ENCODE measurements at places on chromosomes 7 and 10.

- no peak for DNase-seq
Measured at GRCh38 chr7:125641884-125642283, 712.3 kb upstream of the POT1 start.

DNA sequence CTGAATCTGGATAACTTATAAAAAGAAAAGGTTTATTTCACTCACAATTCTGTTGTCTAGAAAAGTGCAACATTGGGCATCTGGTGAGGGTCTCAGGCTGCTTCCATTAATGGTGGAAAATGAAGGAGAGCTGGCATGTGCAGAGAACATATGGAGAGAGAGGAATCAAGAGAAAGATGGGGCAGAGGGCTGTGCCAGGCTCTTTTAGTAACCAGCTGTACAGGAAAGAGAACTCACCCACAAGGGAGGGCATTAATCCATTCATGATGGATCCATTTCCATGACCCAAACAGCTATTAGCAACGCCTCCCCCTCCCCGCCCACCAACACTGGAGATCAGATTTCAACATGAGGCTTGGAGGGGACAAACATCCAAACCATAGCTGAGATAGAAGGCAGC lies 61.7 kb upstream of the LYZL1 start:
- DNase-seq = no peak

GRCh38 chr7:16753102-16753931 lies at the start of gene TSPAN13:
TSPAN13 (plus strand) TSS chr7:16753755; CDS start chr7:16753968, 213 bp downstream.
- no peak for DNase-seq

DNA sequence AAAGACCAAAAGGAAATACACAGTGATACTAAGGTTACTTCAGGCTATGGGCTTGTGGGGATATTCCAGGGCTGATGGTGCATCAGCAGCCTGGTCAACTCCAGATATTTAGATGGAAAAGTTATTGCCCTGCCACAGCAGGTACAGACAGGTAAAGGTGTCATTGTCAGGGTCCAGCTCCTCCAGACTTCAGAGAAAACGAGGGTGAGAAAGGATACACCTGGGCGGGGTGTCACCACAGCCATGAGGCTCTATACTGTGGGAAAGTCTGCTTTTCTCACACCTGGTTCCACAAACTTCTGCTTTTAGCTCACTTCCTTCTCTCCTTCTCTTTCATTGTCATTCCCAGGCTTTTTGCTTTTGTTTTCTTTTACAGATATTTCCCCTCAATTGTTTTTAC lies 2.0 kb upstream of the C10orf120 start:
- no peak for DNase-seq

DNA sequence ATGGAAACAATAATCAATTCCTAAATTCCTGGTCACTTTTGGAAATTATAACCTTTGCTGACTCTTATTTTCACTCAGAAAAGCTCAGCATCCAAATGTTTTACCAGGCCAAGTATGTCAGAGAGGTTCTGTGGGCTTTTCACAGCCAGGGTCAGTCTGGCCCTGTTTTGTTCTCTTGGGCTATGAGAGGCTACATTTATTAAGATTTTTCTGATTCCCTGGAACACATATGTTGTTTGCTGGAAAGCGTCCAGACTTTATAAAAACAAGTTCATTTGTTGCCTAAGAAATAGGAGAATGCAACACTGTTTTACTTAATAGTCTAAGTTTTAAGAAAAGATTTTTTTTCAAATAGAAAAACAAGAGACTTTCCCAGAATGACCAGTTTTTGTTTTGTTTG lies 238.4 kb upstream of the PLXDC2 start:
- DNase-seq = no peak

DNA sequence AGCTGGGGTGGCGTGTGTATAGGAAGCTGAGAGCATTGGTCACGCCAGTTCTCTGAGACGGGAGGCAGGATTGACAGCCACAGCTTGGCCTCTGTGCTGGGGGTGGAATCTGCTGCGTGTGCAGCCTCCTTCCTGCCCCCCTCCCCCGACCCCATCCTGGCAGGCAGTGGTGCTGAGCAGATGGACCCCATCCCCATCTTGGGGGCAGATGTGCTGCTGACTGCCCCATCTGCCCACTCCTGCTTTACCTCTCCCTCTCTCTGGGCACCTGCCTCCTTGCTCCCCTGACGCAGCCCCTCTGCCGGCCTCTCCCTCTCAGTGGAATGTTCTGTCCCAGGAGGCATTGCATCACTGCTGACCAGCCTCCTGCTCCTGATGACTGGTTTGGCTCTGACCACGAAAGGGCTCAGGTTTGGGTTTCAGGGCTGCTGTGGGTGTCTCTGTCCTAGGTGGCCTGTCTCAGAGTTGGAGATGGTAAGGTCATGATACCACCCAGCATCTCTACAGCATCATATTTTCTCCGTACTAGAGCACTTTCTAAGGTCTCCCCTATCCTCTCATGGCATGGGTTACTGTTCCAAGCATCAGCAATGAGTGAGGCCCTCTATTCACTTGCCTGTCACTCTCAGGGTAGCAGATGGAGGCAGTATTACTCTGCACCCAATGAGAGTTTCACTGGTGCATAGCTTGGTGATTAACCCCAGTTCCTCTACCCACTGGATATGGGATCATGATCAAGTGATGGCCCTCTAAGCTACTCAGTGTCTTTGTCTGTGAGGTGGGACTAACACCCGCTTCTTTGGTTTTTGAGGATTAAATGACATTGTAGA lies 81.9 kb downstream of the RBM20 start:
- no peak for DNase-seq

DNA sequence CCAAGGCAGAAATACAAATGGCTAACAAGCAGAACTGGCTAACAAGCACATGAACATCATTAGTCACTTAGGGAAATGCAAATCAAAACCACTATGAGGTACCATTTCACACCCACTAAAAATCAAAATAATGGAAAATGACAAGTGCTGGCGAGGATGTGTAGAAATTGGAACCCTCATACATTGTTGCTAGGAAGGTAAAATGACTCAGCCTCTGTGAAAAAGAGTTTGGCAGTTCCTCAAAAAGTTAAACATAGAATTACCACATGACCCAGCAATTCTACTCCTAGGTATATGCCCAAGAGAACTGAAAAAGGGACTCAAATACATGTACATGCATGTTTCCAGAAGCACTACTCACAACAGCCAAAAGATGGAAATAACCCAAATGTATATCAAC lies 52.8 kb upstream of the ANAPC16 start:
- peak; percentile 5 for DNase-seq

- DNase-seq = no peak
Measured at GRCh38 chr7:47153576-47153975, 428.3 kb downstream of the TNS3 start.

DNA sequence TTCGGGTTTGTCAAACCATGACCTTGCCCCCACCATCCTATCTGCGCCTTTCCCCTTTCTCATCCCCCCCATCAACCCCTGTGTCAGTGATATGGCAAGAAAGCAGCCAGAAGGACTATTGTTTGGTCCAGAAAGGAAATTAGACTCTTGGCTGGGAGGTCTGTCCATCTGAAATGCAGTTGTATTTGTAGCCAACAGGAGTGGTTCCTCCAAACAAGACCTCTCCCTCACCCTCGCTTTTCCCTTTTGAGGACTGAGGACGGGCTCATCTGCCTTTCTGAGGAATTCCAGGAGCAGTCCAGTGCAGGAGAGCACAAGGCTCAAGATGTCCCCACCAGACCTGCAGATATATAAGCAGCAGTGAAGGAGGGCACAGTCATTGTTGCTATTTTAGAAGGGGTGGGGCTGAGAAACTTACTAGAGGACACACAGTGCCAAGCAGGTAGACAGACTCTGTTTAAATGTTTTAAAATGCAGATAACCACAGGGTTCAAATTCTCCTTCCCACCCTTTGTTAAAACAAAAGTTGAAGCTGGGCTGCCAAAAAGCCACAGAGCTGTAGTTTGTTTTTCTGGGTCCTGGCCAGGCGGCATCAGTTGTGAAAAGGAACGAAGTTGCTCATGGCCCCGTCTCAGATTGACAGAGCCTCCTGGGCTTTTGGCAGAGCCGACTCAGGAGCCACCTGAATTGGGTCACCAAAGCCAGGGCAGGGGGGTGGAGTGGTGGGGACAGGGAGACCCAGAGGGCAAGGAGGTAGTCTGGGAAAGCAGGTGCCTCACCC lies 37.3 kb downstream of the CYP17A1 start:
- DNase-seq = no peak

DNA sequence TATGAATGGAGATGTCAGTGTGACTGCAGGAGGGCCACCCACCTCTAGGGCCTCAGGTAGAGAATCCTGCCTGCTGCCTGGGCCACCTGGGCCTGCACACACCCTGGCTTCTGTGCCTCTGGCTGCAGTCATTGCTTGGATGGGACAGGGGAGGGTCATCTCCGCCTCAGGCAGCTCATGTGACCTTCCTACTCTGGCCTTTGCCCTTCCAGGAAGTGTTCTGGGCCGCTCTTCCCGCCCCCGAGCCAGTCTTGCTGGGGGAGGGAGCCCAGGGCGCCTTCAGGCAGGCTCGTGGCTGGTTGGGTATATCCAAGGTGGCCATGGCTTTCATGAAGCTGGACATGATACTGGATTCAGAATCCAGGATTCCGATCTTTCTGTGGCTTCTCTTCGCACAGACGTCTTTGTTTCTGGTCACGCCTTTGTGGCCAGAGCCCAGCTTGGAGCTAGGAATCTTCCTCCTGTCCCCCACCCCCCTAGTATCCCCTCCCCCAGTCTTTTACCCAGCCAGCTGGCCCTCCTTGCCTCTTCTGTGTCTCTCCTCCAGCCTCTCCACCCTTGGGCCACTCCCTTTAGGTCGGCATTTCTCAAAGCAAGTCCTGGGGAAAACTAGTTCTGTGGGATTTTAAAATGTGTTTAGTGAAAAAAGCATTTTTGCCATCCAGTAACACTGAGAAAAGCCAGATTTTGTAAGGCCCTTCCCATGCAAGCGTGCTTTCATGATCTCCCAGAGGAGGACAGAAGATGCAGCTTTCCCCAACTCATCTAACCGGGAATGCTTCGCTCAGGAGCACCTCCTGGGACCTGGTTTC lies 119.6 kb downstream of the ZMIZ1 start:
- DNase-seq = no peak

DNA sequence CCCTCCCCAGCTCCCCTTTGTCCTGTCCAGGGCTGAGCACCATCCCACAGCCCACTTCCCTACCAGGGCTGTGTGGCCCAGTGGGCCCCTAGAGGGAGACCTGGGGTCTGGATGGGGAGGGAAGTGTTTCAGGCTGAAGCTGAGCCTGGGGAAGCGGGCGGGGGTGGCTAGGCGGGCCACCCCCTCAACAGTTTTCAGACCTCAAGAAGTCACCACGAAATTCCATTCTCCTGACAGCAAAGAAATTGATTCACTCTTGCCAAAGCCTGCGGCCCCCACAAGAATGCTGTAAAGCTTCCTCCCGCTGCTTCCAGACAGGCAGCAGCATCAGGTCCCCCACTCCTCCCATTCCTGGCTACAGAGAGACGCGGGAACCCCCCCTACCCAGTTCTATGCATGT lies 2.5 kb upstream of the LFNG start:
- DNase-seq = peak; percentile 83

GRCh38 chr7:27191161-27191731 lies 6.2 kb upstream of the HOXA11 start:
- DNase-seq = no peak

- no peak for DNase-seq
Measured at GRCh38 chr7:88302486-88302885, 4.2 kb downstream of the STEAP4 start.

GRCh38 chr7:1361016-1361755 lies 98.1 kb downstream of the MICALL2 start:
- no peak for DNase-seq

- no peak for DNase-seq
Measured at GRCh38 chr10:57457972-57458512, 809.7 kb downstream of the IPMK start.

- DNase-seq = no peak
Measured at GRCh38 chr10:67965456-67965855, 81.0 kb downstream of the SIRT1 start.

DNA sequence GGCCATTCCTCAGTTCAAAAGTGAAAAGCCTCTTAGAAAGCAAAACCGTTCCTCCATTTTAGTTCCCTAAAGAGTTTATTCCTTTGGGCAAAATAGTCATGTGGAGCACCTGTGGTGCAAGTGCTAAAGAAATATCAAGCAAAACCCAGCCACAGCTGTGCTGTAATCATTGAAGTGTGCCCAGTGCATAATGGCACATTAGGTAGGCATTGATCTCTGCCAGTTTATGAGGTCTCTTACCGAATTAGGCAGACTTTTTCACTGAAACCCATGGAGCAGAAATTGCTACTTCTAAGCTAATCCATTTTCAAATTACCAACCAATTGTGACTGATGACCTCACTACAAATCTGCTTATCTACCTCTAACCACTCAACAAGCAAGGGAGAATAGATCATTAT lies 97.2 kb upstream of the SEMA3A start:
- DNase-seq = no peak
